ENCODE measurements at places on chromosomes 5 and 9.

DNA sequence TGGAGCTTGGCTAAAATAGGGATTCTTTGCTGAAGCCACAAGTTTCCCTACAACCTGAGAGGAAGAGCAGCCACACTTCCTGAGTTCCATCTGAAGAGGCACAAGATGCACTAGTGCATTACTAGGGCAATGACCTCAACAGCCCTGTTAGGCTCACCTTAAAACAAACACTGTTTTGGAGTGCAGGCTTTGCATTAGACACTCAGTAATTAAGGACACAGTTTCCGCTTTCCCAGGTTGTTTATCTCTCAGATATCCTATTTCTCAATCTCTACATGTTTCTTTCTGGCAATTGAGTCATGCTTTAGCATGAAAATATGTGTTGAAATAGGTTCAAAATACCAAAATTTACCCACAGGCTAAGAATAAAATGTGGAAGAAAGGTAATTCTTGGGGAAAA lies 34.2 kb downstream of the EMB start:
- no peak for DNase-seq

DNA sequence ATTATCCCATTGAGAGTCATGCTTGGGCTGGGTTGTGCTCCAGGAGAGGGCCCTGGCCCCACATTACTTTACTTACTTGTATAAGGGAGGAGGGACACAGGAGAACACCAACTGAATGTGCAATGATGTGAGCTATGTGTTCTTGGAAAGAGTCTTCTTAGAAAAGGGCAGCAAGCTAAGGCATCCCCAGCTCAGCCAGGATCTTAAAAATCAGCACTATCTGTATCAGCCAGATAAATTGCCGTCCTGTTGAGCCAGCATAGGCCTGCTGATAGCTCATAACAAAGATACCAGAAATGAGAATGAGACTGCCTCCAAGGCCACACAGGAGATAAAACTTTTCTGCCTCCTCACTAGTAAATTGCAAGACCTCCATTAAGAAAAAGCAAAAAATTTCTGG lies 357.5 kb downstream of the CAAP1 start:
- no peak for DNase-seq

DNA sequence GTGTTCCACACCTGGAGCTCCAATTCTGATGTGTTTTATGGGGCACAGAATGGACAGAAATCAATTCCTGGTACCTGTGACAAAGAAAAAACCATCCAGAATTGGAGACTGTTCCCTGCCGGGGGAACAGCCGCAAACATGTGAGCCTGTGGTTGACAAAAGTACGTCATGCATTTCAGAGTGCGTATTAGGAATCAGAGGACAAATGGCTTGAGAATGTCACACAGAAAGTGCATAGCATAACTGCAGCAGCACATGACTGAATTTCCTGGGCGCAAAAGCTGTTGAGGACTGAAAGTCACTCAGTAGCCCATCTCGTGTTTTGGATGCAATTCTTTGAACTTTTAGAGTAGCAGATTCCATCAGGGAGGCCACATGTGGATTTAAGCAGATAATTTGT lies 85.1 kb downstream of the TRIO start:
- no peak for DNase-seq

- no peak for DNase-seq
Measured at GRCh38 chr9:69744688-69745380, 15.0 kb downstream of the PTAR1 start.

- DNase-seq, result peak; percentile 74
Measured at GRCh38 chr5:139458580-139459407, 3.7 kb downstream of the ECSCR start.

DNA sequence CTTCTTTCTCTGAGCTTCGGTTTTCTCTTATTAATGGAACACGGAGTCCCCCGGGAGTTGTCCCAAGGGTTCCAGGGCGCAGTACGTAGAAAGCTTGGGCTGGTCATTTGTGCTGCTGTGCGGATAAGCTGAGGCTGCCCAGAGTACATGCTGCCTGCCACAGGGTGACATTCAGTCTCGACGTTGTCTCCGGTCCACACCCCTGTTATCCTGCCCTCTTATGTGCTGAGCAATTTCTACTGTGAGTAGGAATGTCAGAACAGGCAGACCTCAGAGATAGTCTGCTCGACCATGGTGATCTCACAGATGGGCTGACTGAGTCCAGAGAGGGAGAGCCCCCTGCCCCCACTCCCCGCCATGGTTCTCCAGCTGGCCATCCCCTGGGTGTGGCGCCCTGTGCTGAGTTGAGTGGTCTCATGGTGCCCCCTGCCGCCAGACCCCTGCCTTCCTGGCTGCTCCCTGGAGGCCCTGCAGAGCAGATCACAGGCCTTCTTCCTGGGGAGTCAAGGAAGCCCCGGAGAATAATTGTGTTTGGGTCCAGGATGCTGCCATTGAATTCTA lies 124.0 kb downstream of the RGS3 start:
- no peak for DNase-seq

GRCh38 chr9:114216976-114217375 lies 61.6 kb downstream of the COL27A1 start:
- DNase-seq, result no peak

- no peak for DNase-seq
Measured at GRCh38 chr5:150300496-150301169, 2.1 kb downstream of the ARSI start.

DNA sequence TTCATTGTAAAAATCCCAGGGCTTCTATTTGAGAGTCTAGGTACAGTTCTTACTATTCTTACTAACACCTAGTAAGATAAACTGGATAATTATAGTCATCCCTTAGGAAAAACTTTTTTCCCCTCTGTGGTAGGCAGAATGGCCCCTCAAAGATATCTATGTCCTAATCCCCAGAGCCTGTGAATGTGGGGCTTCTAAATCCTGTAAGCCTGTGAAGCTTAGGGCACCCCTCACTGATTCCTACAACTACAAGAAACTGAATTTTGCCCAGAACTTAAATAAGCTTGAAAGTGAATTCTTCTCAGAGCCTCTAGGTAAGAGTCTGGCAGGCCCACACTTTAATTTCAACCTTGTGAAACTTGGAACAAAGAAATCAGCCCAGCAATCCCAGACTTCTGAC lies 130.1 kb upstream of the ACOT12 start:
- DNase-seq, result no peak

DNA sequence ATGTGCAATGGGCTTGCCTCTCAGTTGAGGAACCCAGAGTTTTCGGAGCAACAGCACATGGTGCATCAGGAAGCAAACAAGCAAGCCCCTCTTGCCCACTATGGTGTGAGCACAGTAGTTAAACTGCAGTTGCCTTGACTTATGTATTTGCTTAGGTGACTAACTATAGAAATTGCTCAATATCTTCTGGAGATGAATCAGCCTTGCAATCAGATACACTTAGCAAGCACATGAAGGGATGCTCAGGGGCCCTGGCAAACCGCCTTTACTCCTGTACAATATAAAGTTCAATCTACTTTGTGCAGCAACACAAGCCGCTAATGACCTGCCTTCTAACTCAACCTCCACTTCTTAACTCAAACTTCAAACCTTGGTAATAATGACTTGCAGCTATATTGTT lies 581.7 kb upstream of the RIOK2 start:
- no peak for DNase-seq

DNA sequence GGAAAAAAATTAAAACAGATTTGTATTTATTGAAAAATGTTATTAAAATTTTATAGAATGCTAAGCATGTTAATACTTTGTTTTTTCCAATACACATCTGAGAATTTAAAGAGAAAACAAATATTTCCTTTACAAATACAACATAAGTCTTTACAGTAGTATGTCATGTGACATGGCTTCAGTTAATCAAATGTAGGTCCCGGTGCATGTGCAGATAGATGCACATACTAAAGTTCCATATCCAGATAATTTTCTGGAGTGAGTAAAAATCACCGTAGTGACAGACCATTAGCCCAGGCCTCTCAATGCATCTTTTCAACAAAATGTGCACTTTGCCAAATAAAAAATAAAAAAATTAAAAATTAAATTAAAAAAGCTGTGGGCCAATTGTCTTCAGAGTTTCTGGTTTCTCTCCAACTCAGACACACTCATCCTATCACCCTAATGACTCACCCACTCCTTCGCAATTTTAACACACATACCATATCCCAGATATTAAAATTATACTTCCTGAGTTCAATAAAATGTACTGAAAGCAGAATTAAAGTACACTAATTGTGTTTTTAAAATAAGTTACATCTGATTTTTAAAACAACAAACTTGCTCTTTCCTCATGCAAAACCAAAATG lies 508.1 kb downstream of the NR2F1-AS1 start:
- DNase-seq, result no peak

DNA sequence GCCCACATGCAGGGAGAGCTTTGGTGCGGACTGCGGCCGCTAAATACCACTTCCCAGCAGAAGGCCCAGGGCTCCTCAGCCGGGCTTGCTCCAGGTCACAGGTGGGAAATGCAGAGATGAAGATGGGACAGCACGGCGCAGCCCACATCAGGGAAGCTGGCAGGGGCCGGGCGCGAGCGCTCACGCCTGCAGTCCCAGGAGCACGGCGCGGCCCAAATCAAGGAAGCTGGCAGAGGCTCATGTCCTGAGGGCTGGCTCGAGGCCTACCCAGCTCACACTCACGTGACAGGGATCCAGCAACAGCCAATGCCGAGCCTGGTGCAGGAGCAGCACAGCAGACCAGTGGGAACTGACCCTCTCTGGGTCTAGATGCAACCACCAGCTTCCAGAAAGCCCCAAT lies 16.3 kb downstream of the LPCAT1 start:
- no peak for DNase-seq
